ENCODE measurements at places on chromosomes 7 and 10.

- DNase-seq: no peak
These were observed 94.2 kb downstream of the EBF3 start for GRCh38 chr10:129869596-129870473.

GRCh38 chr7:134988161-134988560 lies 1.9 kb downstream of the AGBL3 start:
- no peak for DNase-seq

- no peak for DNase-seq
These were observed 36.9 kb downstream of the CAPZA2 start for GRCh38 chr7:116899308-116899707.

DNA sequence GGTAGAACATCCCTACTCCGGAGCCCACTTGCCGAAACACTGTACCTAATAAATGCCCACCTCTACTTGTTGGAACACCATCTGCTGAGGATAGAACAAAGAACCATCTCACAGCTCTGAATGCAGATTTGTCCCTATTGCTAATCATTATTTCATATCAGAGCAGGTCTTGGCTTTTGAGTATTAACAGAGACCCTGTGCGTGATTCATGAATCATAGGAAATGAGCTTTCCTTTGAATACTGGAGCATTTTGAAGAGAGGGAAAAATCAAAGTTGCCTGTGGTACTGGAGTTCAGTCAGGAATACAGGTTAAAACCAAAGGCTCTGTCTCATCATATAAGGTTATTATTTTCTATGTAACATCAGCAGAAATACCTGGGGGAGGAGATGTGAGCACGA lies 1132.3 kb downstream of the XPNPEP1 start:
- no peak for DNase-seq
